Activated naive CD4-positive, alpha-beta T cell treated with anti-CD3 and anti-CD28 coated beads, Interleukin-2, amount 50 U/mL, for 16 hours (primary cell): ENCODE measurements at places on chromosomes 7 and 10.

DNA sequence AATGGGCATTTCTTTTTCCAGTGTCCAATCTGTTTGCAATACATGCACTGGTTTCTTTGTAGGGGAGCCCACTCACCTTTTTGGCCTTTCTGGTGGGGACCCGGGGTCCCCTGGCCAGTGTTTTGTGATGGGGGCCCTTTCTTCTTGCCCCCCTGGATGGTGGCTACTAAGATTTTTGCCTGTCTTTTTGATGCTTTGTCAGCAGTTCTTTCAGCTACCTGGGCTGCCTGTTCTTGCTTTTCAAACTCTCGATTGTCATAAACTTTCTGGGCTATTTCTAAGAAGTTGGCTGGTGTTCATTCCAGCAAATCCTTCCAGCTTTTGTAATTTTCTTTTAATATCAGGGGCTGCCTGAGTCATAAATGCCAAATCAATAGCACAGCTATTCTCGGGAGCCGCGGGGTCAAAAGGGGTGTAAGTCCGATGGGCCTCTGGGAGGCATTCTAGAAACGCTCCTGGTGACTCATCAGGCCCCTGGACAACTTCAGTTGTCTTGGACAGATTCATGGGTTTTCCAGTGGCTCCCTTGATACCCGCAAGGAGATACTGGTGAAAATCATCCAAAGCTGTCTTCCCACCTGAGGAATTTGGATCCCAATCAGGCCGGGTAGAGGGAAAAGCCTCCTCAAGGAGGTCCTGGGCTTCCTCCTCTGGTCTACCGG, 79.0 kb downstream of the PRR15 start:
- no peak for DNase-seq

- DNase-seq: peak; percentile 40
Measured at GRCh38 chr7:39414224-39415035, 151.8 kb upstream of the YAE1 start.

- DNase-seq: no peak
Measured at GRCh38 chr10:79254333-79255006, 92.8 kb upstream of the PPIF start.

DNA sequence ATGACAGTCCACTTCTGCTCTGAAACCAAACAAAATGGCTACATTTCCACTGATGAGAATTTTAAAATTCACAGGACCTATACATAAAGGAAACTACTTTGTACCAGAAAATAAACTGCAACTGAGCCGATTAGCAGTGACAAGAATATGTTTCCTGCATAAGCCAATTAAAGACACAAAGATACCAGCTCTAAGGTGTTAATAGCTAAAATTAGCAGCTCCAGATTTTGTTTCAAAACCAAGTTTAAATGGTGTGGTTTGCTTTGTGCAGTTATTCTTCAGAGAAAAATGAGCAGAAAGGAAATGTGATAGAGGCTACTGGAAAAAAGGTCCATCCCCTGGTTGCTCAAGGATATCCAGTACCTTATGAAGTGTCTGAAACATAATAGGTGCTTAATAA, 123.2 kb downstream of the ANK3 start:
- DNase-seq: no peak

DNA sequence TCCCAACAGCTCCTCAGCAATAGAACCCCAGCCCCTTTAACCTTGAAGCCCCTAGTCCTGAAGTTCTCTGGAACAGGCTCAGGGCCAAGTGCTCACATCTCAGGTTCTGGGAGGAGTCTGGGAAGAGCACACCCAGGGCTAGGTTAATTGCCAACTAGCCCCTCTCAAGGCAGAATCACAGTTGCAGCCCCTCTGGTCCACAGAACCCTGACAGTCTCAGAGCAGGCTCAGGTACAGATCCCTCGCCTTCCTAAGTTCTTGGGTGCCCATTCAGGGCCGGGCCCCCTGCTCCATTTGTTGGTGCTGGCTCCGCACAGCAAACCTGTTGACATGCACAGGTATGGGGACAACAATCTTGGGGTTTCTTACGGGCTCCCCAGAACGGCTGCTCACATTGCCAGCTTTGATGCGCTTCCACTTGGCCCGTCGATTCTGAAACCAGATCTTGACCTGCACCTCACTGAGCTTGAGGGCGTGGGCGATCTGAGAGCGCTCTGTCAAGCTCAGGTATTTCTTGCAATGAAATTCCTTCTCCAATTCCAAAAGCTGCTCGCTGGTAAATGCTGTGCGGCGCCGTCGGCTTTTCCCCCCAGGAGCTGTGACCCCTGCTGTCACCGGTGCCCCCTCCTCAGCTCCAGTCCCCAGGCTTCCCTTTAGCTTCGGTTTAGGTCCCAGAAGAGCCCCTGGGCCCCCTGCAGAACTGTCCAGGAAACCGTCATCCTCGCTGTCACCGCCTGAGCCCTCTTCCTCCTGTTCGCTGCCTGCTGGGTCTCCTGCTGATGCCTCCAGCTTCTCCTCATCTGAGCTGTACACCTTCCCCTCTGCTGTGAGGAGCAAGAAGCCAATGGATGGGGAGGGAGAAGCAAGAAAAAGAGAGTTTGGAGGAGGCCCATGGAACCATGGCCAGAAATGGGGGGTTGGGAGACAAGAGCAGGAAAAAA, 18.9 kb downstream of the GBX1 start:
- DNase-seq: no peak

DNA sequence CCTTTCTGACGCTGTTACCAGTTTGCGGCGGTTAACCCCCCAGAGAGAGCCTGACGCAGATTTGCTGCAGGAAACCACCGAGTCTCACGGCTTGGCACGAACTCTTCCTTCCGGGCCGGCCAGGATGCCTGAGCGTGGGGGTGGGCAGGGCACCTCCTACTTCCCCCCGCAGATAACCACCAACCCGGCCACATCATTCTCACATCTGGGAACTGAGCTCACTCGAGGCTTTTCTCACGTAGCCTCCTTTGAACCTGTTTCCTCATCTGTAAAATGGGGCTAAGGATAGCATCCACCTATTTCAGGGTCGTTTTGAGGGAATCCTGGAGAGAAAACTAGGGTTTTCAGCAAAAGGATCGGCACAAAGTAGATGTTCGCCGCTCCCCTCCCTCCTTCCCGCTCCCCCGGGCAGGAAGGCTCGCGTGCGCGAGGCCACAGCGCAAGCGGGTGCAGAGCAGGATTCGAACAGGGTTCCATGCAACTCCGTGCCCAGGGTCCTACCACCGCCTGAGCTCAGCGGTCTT, 23.6 kb downstream of the DDIT4 start:
- peak; percentile 95 for DNase-seq

- DNase-seq: no peak
Measured at GRCh38 chr10:48672596-48673265, 11.9 kb upstream of the WDFY4 start.

- no peak for DNase-seq
Measured at GRCh38 chr10:23291551-23292334, 52.9 kb downstream of the C10orf67 start.
